ENCODE measurements at places on chromosomes 3 and 15. TPM values are rescaled to one million over a fixed set of nuclear protein-coding genes. Genes with fewer than 3 reads are reported as not detected.

IL5RA gene
- total RNA-seq: 0.19 TPM

EFHB gene
- total RNA-seq: not detected

- DNase-seq: no peak
Measured at GRCh38 chr15:100350434-100351226, 8.9 kb upstream of the ADAMTS17 start.

CDHR4 gene
- total RNA-seq: not detected

CCK gene
- total RNA-seq: not detected

ERICH6 gene
- not detected for total RNA-seq

DNA sequence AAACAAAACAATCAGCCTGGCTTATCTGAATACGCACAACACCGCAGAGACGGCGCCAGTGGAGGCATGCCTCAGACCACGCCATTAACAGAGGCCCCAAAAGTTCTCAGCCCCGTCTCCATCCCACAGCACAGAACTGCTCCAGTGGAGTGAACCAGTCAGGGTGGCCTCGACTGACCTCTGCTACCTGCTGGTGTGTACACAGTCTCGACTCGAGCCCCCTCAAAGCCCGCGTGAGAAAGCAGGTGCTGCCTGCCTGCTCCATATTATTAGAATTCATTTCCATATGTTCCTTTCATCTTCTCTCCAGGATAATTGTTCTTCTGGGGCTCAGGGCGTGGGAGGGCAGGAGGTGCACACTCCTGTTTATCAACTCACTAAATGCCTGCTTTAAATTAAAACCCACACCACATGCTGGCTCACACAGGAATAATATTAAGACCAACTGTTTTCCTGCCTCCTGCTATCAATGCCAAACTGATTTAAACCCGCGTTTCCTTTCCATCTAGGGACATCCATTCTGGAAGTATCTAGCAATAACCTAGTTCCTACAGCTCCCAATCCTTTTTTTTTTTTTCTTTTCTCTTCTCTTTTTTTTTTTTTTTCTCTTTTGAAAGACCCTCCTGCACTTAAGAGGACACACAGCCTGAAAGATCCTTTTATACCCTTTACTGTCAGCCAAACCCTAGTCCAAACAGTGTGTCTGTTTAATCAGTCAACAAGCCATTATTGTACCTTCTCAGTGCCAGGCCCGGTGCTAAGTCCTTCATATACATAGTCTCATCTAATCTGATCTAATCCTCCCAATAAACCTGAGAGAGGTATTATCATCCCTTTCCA, 101.2 kb downstream of the TLE3 start:
- no peak for DNase-seq

MAP6D1 gene
- total RNA-seq: 5.0 TPM

EXD1 gene
- not detected for total RNA-seq

CPNE4 gene
- total RNA-seq: not detected

GRCh38 chr3:52712291-52713212, 6.6 kb downstream of the SPCS1 start:
- no peak for DNase-seq

PXYLP1 gene
- 1.8 TPM for total RNA-seq

DNA sequence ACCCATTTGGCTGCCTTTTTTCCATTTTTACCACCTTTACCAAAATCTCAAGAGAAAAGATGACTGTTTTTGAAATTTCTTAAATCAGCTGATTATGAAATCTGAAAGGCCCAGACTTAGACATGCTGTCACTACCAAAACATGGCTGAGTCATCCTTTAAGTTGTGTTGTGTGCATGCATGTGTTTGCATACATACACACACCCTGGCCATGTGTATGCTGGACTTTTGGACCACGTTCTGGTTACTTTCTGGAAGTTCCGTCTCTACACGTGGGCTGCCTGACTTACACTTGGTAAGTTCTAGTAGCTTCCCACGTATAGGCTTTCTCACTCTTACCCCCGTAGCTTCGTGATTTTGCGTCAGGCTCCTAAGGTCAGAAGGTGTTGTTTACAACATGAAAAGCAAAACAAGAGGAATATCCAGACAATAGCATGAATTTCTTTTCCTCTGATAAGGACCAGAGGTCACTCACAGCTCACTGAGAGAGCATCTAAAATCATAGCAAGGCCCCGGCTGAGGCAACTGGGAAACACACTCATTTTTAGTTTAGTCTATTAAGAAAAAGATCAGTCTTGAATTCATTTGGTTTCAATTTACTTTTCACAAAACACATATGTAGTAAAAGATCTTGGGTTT, 62.4 kb downstream of the COL8A1 start:
- DNase-seq: no peak

DNA sequence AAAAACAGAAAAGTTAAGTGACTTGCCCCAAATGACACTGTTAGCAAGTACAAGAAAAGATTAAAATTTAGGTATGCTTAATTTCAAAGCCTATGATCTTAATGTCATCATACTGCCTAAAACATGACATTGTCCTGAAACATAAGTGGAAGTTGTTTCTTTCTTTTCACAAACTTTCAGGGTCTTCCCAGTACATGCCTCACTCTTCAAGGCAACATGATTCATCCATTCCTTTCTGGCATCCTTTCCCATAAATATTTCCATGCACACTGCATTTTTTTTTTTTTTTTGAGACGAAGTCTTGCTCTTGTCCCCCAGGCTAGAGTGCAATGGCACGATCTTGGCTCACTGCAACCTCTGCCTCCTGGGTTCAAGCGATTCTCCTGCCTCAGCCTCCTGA, 42.5 kb upstream of the KPNA4 start:
- no peak for DNase-seq

MELTF gene
- 0.57 TPM for total RNA-seq

DNA sequence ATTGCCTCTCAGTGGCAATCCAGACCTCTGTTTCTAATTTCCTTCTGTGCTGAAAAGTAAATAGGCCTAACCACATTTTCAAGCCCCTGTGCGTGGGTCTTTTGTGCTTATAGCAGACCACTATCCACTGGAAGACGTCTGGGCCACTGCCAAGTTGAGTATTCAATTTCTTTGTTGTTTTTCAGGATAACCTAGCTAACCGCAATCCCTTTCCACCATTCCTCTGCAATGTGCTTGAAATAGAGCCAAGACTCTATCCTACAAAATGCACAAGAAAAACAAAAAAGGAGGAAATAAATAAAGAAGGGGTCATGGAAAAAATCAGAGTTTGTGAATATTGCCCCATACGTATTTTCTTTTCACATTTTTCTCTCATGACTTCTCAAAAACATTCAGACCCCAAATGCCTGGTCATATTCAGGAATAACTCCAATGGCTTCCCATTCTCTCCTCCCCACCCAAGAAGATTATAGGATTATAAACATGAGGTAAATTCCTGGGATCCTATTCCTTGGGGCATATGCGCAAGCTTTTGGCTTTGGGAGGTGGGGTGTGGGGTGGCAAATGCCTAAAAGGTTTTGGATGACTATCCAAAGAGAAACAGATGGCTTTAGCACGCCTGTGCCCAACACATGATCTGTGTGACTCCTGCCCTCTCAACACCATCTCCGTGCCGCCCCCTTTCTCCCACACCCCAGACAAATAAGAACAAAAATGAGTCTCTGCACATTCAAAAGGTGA, 217.9 kb upstream of the THBS1 start:
- no peak for DNase-seq

DNA sequence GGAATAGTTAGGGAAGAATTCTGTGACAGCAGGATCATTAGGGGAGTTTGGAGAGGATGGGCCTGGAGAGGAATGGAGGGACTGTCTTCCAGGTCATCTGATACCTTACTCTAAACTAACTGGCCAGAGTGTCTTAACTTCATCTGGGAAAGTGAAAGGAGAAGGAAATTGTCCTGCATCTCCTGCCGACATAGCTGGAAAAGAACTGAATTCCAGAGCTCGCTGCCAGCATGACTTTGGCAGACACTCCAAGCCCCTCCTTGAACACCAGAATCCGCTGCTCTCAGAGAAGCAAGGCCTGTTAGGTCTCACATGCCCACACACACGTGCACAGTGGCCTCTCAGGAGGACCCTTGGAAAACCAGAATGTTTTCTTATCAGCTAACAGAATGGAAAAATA, 10.5 kb downstream of the ABI3BP start:
- peak; percentile 67 for DNase-seq

DNA sequence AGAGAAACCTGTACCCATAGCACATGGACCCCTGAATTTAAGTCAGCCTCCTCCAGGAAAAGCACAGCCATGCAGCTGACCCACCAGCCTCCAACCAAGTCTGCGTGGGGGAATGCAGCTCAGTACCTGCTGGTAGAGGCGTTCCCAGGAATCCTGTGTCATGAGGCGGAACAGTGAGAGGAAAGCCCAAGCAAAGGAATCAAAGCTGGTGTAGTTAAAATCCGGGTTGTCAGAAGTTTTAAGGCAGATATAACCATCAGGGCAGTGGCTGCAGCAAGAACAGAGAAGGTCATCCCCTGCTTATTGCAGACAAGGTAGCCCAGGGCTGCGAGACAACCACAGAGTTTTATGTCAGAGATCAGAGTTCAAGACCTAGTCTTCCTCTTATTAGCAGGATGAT, 59.1 kb downstream of the SCN10A start:
- no peak for DNase-seq

DNA sequence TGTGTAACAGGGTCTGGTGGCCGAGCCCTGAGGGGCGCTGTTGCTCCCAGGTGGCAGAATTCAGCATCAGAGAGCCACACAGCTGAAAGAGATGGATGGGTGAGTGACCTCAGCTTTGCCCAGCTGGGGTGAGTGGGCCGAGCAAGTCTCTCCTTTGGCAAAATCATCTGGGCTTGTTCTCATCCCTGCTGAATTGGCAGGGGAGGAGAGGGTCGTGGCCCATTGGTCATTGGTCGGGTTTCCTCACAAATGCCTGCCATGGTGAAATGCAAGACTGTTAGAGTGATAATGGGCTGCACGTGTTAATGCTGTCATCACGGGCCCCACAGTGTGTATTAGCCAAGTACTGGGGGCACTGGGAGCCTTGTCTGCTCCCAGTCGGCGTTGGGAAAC, 15.9 kb downstream of the ABHD2 start:
- peak; percentile 77 for DNase-seq

SLC24A5 gene
- total RNA-seq: not detected

Data from psoas muscle (tissue), 8 donors.